CD4-positive, alpha-beta T cell treated with Interleukin-6 at 100 ng/mL for 8 hours (primary cell): ENCODE measurements at places on chromosomes 1 and 21.

- DNase-seq = no peak
These were observed 30.7 kb downstream of the ERRFI1 start for GRCh38 chr1:7995437-7995836.

- DNase-seq = no peak
These were observed 480.0 kb downstream of the PTPRU start for GRCh38 chr1:29716306-29716705.

DNA sequence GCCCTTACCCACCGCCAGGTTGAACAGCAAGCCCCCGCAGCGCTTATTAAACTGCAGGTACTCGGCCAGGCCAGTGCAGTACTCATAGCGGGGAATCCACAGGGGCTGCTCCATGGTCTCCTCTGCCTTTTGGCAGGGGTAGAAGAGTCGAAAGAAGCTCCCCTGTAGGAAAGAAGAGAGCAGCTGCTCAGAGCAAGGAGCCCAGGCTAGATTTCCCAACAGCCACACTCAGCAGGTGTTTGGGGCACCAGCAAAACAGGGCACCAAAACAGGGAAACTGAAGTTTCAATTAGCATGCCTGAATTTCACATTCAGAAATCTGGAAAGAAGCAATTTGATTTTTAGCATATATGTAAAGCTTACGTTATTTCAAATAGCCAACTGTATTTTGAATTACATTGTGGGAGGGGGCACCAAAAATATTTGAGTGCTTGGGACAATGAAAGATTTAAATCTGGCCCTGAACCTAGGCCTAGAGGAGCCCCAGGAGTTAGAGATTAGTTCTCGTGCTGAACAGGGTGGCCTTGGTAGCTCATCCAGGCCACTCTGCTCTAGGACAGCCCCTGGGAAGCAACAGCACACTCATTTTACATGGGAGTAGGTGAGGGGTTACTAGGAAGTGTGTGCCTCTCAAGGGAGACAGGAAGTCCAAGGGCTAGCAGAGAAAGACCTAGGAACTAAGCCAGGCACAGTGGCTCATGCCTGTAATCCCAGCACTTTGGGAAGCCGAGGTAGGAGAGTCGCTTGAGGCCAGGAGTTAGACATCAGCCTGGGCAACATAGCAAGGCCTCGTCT is 8.2 kb downstream of the PAFAH2 start:
- DNase-seq = no peak

GRCh38 chr1:98556521-98557158 is 104.9 kb upstream of the SNX7 start:
- no peak for DNase-seq

GRCh38 chr1:47701283-47701682 is 263.4 kb downstream of the FOXD2 start:
- no peak for DNase-seq

- DNase-seq = no peak
These were observed 52.9 kb downstream of the FOXJ3 start for GRCh38 chr1:42282024-42282579.

GRCh38 chr1:67824766-67825165 is 8.5 kb downstream of the GNG12 start:
- no peak for DNase-seq

DNA sequence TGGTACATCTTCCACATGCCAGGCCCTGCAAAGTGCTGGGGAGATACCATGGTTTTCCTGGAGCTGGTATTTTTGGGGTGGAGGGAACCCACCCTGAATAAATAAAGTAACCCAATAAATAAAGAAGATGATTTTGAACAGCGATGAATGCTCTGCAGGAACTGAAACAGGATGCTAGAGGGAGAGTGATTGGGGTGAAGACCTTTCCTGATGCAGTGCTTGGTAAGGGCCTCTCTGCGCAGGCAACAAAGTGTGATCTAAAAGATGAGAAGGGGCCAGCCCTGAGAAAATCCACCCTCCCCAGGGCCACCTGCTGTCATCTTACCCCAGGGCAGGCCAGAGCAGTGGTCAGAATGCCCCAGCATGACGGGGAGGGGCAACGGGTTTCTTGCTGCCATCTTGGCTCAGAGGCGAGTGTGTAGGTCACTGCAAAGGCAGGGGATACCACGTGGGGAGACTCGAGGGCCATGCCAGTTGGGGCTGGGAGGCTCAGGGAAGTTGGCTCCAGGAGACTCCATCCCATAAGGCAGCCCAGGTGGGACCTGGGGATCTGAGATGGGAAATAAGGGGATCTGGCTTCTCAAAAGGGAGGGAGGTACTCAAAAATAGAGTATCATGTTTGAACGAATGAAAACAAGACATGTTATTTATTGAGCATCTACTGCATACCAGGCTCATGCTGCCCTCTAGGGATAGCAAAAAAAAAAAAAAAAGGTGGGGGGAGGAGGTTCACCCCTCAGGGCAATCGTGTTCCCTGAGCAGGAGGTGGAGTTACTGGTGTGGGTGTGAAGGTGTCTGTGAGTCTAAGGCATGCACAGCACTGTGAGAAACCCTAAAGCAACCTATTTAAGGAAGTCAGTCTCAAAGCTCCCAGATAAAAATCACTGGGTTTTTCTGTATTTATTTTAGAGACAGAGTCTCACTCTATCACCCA is 2.8 kb downstream of the SRARP start:
- no peak for DNase-seq

- DNase-seq = no peak
These were observed 1.1 kb downstream of the DPYD start for GRCh38 chr1:97919585-97920261.

DNA sequence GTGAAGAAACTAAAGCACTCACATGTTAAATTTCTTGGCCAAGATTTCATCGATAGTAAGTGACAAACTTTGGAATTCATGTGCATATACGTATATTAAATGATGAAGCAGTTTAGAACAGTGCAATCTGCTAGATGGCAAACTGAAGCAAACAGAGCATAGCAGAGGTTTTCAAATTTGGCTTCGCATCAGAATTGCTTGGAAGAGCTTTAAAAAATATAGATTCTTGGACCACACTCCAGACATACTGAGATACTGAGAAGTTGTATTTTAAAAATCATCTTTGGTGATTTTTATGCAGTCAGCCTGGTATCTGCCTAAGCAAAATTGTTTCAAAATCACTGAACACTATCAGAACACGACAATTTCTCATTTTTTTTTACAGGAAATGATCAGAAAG is 709.2 kb downstream of the PLA2G4A start:
- DNase-seq = no peak

DNA sequence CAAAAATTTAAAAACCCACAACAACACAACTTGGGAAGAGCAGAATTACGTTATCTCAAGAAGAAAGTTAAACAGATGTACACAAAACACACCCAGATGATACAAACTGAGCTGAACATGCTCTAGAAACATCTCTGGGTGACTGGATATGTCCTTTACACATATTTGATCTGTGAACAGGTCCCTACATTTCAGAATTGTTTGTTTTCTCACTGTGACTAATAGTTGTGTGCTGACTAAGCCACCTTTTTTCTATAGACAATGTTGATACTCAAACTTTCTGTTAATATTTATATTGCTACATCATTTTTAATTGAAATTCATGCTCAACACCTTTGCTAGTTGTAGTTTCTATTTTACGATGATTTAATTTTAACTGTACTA is 1.0 kb upstream of the F11R start:
- DNase-seq = no peak

DNA sequence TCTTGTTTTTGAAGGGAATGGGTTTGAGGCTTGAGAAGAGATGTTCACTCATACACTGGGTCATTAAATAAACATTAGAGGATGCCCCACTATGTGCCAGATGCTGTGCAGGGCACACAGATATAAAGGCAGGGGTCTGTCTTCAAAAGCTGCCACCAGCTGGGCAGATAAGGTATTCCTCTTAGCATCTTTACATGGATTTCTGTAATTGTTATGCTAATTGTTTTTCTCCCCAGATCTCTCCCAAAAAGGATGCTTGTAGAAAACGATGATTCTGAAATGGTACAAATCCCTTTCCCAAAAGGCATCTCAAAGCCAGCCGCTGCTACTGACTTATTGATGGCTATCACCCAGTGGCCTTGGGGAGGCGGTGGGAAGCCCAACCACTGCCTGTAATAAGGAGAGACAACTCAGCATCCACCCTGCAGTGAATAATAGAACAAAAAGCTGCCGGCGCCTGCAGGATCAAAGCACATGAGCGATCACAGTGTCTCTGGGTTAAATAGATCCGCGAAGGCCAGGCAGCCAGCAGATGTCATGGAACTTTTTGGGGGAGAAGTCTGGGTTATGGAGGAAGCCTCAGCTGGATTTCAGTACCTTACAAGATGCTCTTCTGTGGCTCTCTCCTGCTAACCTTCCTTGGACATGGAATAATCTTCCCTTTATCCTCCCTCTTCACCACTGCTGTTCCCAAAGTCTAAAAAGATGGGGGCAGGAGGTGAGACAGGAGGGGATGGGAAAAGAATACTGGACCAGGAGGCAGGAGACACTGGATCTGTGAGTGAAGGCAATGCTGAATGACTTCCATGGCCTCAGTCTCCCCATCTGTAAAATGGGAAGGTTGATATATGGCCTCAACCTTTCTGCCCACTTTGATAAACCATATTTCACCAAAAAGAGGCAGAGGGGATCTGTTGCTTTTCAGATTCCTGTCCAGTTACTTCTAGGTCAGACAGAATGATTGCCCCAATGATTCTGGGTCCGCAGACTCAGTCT is 54.8 kb upstream of the CD34 start:
- DNase-seq = no peak

- no peak for DNase-seq
These were observed 24.2 kb downstream of the TNFRSF9 start for GRCh38 chr1:7916501-7916830.

GRCh38 chr1:42963378-42964043 is 4.8 kb upstream of the SLC2A1 start:
- no peak for DNase-seq

GRCh38 chr1:109634771-109635750 is 15.4 kb downstream of the AMPD2 start:
- no peak for DNase-seq

- no peak for DNase-seq
These were observed 14.8 kb downstream of the ATP1B1 start for GRCh38 chr1:169121146-169121923.

DNA sequence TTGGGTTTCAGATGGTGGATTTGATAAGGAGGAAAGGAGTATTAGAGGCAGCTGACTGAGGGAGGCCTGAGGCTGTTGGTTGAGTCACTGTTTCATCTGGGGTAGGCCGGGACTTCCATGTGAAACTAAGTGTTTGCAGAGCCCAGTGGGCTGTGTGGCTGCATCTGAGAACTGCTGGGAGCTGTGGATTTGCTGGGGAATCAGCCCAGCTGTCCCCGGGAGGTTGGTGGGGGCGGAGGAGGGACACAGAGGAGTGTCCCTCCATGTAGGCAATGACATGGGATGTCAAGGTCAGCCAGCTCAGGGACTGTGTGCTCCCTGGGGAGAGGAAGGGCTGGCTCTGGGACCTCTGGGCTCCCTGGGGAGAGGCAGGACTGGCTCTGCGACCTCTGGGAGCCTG is 36.4 kb downstream of the SLC2A7 start:
- DNase-seq = no peak

DNA sequence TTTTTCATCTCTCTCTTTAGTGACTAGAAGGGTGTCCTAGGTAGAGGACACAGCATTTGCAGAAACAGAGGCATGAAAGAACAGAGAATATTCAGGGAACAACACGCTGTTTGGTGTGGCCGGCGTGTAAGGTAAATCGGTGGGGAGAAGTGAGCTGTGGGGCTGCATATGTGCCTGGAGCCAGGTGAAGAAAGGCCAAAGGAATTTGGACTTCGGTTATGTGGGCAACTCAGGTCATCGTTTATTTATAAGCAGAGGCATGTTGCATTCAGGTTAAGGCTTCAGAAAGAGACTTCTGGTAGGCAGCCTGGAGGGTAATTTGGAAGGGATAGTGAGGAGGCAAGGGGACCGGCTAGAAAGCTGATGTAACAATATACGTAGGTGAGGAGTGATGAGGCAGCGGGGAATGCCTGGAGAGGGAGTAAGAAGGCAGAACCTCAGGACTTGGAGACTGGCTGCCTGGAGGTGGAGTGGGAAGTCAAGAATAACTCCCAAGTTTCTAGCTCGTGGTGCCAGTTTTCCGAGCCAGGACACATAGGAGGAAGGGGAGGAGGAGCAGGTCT is 64.1 kb upstream of the ACOT11 start:
- DNase-seq = no peak

DNA sequence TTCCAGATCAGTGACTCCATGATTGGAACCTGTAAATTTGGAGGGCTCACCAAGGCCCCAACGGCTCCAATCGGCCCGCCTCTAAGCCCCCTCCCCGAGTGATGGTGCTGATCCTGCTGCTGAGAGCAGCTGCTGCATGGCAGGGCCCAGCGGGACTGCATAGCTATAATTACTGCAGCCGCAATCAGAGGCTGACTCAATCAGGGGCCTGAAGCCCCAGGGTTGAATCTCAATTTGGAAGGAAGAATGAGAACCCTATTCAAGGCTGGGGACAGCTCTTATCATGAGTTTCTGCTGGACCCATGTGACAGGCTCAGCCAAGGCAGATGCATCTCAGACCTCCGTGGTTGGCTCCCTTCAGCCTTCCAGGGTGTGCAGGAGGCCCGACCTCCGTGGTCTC is 42.8 kb upstream of the MAGOH start:
- no peak for DNase-seq

DNA sequence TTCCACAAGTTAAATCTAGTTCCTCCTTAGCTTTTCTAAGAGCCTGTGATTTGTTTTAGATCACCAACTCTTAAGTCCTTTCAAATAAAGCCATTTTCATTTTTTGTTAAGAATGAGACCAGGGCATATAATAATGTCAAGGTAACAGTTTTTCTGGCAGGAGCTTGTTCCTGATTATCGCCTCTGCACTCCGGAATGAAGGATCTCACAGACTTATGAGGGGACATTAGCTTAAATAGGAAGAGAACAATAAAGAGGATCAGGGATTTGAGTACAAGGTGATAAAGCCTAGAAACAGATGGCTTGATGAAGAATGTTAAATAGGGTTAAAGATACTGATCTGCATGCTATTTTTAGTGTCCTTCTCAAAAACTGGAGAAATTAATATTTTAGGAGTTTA is 13.6 kb upstream of the OTUD7B start:
- DNase-seq = no peak

DNA sequence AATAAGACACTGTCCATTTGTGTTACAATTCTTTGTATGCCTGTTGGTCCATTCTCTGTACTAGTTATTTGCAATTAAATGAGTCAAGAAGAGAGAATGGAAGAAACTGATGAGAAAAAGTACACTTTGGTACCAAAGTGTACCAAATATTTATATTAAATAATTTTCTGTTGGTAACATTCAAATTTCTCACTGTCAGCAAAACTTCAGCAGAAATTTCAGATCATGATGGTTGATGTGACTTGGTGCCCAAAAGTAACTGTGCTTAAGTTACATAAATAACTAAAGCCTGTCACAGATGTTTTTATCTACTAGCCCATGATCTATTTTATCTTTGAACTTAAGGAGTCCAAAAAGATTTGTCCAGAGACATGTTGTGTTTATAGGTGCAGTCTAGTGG is 274.4 kb upstream of the CXADR start:
- no peak for DNase-seq

- no peak for DNase-seq
These were observed 149.0 kb upstream of the CACYBP start for GRCh38 chr1:174850726-174851125.
